Activated T-cell treated with anti-CD3 and anti-CD28 coated beads for 4 hours (primary cell): ENCODE measurements at places on chromosomes 13 and 19.

- no peak for DNase-seq
Measured at GRCh38 chr13:36629057-36629385, 44.8 kb upstream of the SERTM1 start.

- DNase-seq: no peak
Measured at GRCh38 chr13:113889467-113889866, 25.6 kb upstream of the GAS6 start.

DNA sequence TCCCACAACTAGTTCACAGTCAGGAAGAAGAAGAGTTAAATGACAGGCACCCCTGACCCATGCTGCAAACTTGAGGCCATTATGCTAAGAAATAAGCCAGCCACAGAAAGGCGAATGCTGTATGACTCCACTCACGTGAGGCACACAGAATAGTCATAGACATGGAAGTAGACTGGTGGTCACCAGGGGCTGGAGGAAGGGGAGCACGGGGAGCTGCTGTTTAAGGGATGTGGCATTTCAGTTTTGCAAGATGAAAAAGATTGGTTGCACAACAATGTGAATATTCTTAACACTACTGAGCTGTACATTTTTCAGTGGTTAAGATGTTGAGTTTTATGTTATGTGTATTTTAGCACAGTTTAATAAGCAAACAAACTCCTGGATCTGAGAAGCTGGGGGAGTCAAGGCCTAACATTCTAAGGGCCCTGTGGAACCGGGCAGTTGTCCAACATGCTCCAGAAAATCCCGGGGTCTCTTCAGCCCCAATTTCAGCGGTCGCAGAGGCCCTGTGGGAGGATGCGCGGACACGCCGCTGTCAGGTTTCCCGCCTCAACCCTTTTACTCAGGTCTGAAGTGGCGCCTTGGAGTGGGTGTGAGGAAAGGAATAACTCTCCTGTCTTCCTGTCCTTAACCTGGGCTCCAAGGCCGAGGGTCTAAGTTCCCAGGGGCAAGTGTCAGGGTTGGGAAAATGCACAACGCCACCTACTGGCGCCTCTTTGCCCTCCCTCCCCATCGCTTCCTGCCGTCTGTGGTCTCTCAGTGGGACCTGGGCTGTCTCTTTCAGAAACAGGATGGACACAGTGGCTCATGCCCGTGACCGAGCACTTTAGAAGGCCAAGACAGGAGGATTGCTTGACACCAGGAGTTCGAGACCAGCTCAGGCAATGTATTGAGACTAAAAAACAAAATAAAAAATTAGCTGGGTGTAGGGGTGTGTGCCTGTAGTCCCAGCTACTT is 4.4 kb upstream of the TMEM272 start:
- no peak for DNase-seq

GRCh38 chr19:45645631-45646344 is 6.6 kb upstream of the EML2 start:
- DNase-seq: peak; percentile 61

DNA sequence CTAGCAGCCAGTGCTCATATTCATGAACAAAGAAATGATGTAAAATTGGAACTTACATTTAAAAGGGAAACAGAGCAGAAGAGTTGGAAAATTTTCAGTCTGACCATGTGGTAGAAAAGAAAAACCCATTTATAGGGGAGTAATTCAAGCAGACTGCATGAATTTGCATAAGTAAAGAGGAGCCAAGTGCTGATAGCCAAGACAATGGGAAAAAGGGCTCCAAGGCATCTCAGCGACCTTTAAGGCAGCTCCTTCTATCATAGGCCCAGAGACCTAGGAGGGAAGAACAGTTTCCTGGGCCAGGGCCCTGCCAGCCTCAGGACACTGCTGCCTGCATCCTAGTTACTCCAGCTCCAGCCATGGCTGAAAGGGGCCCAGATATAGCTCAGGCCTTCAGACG is 7.5 kb downstream of the DNAJC3 start:
- no peak for DNase-seq

DNA sequence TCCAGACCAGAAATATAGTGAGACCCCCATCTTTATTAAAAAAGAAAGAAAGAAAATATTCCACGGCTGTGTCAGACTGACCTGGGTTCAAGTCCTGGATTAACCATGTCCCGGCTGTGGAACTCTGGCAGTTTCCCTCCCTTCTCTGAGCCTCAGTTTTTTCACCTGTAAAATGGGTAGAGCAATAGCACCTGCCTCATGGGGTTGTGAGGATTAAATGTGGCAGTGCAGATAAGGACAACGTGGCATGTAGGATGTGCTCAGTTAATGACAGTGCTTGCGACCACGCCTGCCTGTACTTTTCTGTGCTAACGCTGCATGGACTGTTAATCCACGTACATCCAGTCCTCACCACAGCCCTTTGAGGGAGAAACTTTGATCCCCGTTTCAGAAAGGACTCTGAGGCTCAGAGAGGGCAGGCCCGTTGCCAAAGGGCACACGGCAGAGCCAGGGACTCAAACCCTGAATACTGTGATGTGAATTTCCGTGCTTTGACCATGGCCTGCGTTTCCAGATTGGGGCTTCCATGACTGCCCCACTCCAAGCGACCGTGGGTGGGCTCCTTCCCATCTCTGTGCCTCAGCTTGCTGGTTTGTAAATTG is 16.1 kb downstream of the SBK2 start:
- no peak for DNase-seq

GRCh38 chr19:7830272-7830771 is 304 bp downstream of the EVI5L start:
- DNase-seq: no peak

- peak; percentile 59 for DNase-seq
Measured at GRCh38 chr19:2461751-2462634, 5.2 kb upstream of the LMNB2 start.

- DNase-seq: no peak
Measured at GRCh38 chr13:114079601-114080536, 52.6 kb downstream of the RASA3 start.

DNA sequence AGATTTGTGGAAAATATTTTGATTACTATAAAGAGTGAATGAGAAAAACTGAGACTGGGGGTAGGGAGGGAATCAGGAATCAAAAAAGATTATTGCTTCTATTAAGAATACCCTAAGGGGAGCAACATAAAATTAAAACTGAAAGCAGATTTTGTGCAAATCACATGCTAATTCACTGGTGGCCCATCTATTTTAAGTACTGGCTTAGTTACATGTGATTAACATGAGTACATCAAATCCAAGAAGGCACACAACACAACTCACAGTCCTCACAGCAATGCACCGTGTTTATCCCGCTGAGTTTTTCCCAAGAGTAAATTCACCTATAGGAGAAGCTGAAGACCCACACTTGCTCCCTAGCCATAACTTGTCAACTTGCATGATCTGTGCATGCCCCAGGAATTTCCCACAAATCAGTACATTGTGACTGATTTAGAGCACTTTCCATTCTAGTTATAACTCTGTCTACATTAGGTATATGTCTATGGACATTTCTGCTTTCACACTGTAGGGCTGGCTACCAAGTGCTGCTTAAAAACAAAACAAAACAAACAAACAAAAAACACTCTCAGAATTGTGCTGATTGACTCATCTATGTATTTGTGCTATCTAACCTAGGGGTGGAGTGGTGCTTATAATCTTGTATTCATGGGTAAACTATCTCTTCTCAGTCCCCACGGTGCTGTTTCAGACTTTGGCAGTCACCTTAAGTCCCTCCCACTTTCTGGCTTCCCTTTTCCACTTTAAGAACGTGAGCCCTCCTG is 24.3 kb downstream of the AMER2 start:
- no peak for DNase-seq

DNA sequence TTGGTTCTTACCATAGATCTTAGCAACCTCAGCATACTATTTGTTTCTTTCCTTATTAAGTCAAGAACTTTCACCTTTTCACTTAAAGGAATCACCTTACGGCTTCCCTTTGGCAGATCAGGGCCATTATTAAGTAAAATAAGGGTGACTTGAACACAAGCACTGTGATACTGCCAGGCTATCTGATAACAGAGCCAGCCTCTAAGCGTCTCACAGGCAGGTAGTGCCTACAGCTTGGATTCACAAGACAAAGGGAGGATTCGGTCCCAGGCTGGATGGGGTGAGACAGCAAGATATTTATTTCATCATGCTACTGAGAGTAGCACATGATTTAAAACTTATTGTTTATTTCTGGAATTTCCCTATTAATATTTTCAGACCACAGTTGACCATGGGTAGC is 218.6 kb downstream of the FOXO1 start:
- no peak for DNase-seq

DNA sequence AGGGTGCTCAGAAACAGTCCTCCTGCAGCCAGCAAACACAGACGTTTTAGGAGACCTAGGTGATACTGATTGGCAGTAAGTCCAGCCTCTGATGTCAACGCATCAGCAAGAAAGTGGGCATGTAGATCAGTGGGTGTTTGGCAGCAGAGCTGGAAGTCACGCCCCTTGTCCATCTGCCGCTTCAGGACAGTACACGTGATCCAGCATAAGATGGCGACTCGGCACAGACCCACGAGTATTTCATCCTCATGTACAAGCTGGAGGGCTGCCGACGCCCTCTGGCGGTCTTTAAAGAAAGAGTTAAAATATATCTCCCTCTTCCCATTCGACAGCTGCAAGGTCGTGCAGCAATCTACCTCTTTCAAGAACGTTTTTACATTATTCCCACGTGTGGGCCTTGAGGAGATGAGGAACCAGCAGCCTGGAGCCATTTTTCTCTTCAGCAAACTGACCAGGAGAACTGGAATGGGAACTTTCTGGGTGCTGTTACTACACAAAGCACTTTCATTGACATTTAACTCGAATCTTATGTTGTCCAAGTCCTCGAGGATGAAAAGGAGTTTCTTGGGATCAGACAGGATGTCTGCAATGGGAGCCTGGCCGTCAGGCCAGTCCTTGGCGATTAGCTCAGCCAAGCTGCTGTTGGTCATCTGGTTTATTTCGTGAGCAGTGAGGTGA is 22.3 kb downstream of the NLRP11 start:
- no peak for DNase-seq

GRCh38 chr13:32079587-32079986 is 48.0 kb downstream of the FRY start:
- DNase-seq: no peak

- no peak for DNase-seq
Measured at GRCh38 chr13:25248071-25248470, 39.2 kb downstream of the MTMR6 start.

GRCh38 chr13:63680704-63681103 is 2265.1 kb upstream of the PCDH20 start:
- no peak for DNase-seq

GRCh38 chr19:47673426-47673825 is 39.8 kb upstream of the EHD2 start:
- no peak for DNase-seq

DNA sequence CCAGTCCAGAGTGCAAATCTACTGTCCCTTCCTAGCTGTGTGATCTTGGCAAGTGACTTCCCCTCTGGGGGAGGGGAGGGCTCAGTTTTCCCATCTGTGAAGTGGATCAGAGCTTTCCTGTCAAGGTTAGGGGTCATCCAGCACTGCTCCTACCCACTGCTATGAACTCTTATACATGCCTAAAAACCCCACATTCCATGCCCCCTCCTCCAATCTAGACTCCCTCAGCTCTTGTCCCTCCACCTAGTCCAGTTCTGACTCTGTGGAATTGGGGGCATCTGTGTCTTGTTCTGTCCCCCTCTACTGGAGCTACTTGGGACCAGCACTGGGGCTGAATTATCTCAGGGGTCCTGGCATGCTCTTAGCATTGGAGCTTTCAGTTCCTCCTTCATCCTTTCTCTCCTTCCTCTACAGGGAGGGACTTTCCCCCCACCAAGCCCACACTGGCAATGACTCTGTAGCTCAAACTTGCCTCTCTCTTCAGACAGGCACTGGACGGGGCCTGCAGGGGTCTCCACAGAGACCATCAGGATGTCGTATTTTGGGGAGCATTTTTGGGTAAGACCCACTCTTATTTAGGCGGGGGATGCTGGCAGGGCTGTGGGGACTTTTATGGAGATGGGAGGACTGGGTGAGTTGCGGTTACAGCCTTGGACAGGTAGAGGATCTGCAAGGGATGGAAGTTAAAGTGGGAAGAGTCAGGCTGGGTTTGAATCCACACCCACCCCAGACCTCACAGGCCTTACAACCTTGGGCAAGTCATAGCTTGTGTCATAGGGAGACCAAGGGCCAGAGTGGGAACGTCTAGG is 3.6 kb downstream of the FCHO1 start:
- no peak for DNase-seq

GRCh38 chr19:14722127-14722526 is 32.3 kb downstream of the ZNF333 start:
- DNase-seq: no peak

DNA sequence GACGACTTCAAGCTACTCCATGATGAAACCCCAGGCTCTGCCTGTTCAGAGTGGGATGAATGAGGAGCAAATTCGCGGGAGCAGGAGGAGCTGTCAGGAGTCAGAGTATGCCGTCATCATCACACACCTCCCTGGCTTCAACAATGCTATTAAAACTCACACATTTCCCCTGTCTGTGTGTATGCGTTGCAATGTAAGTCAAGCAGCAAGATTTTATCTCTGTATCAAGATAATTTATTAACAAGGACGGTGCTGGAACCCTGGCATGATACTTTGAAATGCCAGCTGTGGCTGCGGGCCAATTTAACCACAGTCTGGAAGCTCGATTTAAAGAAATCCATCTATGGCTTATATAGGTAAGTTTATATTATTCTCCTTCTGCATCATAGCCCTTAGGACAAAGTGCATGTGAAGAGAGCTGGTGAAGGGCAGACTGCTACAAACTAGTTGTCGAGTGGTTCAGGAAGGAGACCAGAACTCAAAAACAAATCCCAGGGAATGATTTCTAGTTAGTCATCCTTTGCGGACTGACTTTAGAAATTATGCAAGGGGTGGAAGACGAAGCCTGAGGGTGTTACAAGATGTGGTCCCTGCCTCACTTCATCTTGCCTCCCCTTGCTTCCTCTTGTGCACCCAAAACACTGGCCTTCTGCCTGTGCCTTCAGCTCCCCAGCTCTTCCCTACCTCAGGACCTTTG is 486.5 kb downstream of the COG6 start:
- DNase-seq: no peak

DNA sequence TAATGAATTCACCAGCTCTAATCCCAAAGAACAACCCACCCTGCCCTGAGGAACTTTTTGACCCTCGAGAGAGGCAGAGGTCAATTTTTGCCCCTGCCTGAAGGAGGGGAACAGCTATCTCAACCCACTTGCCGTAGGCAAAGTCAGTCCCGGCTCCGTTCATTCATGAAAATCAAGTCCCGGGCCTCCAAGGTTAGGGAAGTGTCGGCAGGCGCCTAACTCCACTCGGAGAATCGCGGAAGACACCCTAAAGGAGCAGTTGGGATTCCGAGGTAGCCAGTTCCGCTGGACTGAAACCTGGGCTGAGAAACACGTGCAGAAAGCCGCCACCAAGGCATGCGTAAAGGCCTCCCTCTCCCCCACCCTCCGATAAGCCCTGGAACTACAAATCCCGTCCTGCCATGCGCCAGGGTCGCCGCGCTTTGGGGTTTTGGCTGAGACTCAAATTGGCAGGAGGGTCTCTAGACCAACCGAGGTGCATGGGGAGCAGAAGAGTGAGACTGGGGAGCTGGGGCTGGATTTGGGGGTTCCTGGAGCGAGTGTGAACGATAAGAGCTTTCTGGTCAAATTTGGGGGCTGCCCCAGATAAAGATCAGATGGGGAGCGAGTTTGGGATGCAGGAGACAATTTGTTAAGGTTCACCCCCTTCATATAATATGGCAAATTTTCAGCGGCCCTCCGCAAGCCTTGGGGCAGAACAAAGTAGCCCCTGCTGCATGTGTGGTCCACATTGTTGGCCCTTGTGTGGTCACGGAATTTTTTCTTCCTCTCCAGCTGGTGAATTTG is at the start of gene TNPO2:
Gene TNPO2 (minus strand): TSS at position 292 of the 786 bp plus-strand sequence. CDS start 2,955 bp downstream, outside the sequence.
- DNase-seq: peak; percentile 64

- DNase-seq: no peak
Measured at GRCh38 chr19:51901860-51902259, 3.0 kb downstream of the ZNF649 start.
